ENCODE measurements at places on chromosomes 7 and 10.

- no peak for DNase-seq
Measured at GRCh38 chr10:123635131-123635530, 31.0 kb upstream of the GPR26 start.

DNA sequence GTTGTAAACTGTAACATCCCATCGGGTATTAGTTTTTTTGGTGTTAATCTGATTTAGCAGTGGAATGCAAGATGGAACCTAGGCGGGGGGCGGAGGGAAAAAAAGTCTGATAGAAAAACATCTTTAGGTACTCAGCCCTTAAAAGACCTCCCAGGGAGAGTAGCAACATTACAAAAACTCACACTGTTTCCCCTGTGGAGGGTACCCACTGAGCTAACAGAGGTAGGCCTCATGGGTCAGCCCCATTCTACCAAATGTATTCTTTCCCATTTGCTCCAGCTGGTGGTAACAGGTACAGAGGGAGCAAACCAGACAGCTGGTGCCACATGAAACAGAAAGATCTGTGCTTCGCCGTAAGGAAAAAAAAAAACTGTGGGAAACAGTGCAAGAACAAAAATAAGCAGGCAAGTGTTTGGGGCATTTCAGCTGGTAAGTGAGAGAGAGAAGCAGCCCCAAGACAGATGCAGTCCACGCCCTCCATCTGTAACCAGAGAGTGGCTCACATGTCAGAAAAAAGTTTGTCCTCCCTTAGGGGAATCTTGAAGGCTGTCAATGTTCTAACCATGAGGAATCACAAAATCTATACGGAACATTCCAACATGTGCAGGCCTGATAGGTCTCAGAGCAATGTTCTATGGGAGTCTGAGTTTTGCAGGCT lies 65.3 kb downstream of the HOXA1 start:
- DNase-seq = no peak

GRCh38 chr7:150994141-150994837 lies 3.5 kb downstream of the NOS3 start:
- DNase-seq = no peak

- DNase-seq = no peak
Measured at GRCh38 chr7:90958647-90959046, 305.6 kb upstream of the FZD1 start.
